ENCODE measurements at places on chromosomes 4 and X. TPM values are rescaled to one million over a fixed set of nuclear protein-coding genes. Genes with fewer than 3 reads are reported as not detected.

- DNase-seq, result no peak
Observed at GRCh38 chr4:30783751-30784150, 63.6 kb downstream of the PCDH7 start.

The FGFBP2 gene
- 11.4 TPM for total RNA-seq

- DNase-seq, result no peak
Observed at GRCh38 chr4:52864793-52865192, 2.7 kb downstream of the RASL11B start.

The CD40LG gene
- total RNA-seq, result 0.27 TPM

The LINC00632 gene
- 105 TPM for total RNA-seq

The FABP2 gene
- not detected for total RNA-seq

DNA sequence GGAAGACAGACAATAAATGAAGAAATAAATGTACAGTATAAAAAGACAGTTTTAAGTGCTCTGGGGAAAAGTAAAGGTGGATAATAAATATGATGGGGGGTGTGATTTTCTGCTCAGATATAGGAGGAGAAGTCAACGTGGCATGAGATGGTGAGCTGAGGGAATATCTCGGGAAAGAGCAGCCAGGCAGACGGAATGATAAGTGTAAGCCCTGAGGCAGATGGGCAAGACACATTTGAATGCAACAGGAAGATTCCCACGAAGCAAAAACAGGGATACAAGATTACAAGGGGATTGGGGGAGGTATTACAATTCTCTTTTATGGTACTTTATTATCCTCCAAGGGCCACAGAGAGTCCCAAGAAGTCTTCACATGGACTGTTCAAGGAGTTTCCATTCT, 11.1 kb downstream of the ANXA3 start:
- no peak for DNase-seq
